ENCODE measurements at places on chromosomes 12 and 14.
A peak's percentile ranks its signal among the peaks of the same experiment; 100 is the strongest.

GRCh38 chr12:120496413-120497340, 764 bp downstream of the DYNLL1 start:
- peak; percentile 67 for DNase-seq

DNA sequence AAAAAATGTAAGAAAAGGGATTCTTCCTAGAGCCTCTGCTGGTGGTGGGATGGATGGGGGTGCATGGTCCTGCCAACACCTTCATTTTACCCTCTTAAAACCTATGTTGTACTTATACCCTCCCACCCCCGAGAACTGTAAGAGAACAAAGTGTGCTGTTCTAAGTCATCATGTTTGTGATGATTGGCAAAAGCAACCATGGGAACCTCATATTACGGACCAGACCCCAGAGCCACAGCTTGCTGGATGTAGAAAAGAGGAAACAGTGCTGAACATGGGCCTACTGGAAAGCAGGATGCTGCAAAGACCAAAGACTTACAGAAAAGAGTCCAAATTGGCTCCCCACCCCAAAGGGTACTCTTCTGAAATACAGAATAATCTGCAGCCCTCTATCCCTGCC, 311.2 kb downstream of the DUSP6 start:
- DNase-seq = no peak

- no peak for DNase-seq
Measured at GRCh38 chr14:49688701-49689030, 652 bp upstream of the POLE2 start.

DNA sequence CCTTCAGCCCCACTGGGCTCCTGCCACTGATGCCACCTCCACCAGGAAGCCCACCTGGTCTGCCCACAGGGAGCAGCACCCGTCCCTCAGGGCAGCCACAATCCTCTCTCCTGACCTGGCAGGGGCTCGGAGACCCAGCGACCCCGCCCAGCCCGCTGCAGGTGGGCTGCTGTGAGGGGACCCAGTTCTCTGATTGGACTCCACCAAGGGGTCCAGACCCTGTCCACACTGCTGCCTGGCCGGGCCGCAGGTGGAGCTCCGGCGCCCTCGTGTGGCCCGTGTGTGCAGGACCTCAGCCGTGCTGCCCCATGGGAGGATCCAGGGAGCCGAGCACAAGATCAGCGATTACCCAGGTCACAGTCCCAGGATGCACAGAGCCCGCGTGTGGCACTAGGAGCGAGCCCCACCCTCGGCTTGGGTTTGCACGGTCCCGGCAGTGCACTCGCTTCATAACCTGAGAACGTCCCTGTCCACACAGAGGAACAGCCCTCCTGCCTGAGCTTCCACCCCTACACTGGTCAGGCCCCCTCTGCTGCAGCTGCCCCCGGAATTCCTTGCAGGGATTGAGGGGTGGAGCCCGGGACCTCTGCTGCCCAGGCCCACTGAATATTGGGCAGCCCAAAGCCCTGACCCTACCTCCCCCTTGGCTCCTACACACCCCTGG, 35.4 kb upstream of the TMEM179 start:
- DNase-seq = peak; percentile 68

DNA sequence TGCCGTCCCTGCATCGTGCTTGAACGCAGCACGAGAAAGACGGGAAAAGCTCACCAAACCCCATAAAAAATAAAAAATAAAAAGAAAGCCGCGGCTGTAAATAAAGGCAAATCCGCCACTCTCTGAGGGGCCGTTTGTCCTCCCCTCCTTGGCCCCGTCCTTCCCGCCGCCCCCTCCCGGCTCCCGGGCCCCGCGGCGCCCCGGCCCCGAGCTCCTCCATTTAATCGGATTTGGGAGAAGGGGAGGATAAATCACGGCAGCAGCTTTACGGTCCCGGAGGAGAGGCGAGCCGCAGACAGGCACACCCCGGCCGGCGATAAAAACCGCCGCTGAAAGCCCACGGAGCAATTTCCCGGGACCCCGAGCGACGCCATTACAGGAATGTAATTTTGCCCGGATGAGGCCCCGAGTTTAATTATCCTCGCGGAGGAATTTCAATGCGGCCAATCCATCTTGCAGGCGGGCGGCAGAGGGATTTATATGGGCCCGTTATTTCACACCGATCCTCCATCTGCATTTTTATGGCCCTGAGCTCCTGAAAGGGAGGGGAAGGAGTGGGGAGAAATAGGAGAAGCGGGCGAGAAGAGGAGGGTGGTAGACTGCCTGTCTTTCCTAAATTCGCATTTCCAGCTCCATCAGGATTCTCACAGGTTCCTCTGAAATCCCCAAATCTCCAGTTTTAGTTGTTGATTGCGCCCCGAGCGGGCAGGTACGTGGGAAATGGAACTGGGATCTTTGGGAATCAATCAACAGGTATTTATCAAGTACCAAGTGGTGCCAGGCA, 1.3 kb upstream of the ATP5MC2 start:
- peak; percentile 46 for DNase-seq

DNA sequence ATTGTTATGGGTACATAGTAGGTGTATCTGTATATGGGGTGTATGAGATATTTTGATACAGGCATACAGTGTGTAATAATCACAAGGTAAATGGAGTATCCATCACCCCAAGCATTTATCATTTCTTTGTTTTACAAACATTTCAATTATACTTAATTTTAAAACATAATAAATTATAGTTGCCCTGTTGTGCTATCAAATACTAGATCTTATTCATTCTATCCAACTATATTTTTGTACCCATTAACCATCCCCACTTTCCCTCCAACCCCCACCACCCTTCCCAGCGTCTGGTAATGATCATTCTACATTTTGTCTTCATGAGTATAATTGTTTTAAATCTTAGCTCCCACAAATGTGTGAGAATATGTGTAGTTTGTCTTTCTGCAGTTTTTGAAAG, 302.6 kb downstream of the FOXG1 start:
- DNase-seq = no peak

- no peak for DNase-seq
Measured at GRCh38 chr14:96130391-96130790, 74.2 kb upstream of the BDKRB2 start.

GRCh38 chr12:102504871-102505270, 24.5 kb upstream of the IGF1 start:
- no peak for DNase-seq
